ENCODE measurements at places on chromosomes 12 and 14.
A peak's percentile ranks its signal among the peaks of the same experiment; 100 is the strongest.

- DNase-seq = no peak
Measured at GRCh38 chr14:56885825-56886224, 75.5 kb upstream of the OTX2 start.

DNA sequence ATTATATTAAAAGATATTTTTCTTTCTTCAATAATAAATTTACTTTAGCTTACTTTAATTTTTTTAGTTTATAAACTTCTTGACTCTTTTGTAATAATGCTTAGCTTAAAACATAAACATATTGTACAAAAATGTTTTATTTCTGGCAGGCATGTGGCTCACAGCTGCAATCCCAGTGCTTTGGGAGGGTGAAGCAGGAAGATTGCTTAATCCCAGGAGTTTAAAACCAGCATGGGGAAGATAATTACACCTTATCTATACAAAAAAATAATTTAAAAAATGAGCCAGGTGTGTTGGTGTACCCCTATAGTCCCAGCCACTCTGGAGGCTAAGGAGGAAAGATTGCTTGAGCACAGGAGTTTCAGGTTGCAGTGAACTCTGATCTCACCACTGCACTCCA is 120.7 kb downstream of the GPHN start:
- no peak for DNase-seq

GRCh38 chr14:75342762-75343599 is 64.4 kb downstream of the FOS start:
- no peak for DNase-seq

GRCh38 chr12:95216711-95217376 is 423 bp downstream of the FGD6 start:
- no peak for DNase-seq

DNA sequence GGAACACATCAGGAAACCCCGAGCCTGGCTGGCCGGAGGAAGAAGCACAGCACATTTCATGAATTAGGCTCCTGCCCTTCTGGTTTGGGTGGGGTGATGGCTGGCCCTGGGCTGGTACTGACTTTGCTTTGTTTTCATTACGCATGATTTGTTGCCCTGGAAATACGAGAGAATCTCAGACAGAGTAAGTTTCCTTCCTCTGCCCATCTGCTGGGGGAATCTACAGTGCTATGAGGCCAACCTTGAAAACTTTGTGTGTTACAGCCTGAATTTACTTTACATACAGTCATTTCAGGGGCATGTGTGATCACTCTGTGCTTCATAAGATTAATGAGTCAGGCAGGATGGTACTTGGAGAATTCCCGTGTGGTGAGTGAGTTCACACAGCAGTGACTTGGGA is 20.5 kb upstream of the SLC5A8 start:
- DNase-seq = no peak

- no peak for DNase-seq
Measured at GRCh38 chr14:52706286-52706685, 714 bp upstream of the PSMC6 start.

- DNase-seq = peak; percentile 4
Measured at GRCh38 chr14:38078393-38078792, 129.3 kb upstream of the SSTR1 start.

GRCh38 chr12:78149459-78149858 is 318.8 kb downstream of the NAV3 start:
- peak; percentile 57 for DNase-seq

DNA sequence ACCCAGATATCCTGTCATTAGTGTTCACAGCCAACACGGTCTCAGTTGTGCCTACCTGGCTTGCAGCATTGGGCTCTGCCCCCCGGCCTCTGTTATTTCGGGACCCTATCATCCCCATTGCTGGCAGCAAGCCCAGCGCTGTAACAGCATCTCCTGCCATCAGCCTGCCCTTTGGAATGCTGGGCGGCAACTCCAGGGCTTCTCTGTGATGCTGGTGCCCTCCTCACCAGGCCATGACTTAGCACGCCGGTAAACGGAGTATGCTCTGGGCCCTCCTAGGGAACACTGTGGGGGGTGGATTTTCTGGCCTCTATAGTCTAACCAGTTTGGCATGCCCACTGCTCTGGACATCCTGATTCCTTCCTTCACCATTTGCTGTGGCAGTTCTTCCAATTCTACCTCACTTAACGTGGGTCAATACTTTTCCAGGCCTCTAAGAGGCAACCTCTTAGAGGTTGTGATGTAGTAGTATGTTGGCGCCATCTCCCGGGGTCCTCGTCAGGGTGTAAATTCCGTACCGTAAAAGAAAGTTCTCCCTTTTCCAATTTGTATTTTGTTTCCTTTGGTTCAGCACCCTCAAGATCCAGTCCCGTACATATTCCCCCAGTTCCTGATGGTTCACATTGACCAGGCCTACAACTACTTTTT is 80.0 kb downstream of the SINHCAF start:
- no peak for DNase-seq

GRCh38 chr14:97791906-97792305 is 994.7 kb downstream of the VRK1 start:
- no peak for DNase-seq

DNA sequence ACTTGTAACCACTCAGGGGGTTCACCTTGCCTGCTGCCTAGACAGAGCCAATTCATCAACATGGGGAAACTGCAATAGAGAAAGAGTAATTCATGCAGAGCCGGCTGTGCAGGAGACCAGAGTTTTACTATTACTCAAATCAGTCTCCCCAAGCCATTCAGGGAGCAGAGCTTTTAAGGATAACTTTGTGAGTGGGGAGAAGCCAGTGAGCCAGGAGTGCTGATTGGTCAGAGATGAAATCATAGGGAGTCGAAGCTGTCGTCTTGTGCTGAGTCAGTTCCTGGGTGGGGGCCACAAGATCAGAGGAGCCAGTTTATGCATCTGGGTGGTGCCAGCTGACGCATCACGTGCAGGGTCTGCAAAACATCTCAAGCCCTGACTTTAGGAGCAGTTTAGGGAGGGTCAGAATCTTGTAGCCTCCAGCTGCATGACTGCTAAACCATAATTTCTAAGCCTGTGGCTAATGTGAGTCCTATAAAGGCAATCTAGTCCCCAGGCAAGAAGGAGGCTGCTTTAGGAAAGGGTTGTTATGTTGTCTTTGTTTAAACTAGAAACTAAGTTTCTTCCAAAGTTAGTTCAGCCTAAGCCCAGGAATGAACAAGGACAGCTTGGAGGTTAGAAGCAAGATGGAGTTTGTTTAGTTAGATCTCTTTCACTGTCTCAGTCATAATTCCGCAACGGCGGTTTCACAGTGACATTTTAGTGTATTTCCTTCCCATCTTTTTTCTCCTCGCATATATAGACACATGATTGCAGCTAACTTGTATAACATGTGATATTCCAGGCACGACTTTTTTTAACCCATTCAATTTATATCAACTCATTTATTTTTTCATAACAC is 68.9 kb upstream of the NCOR2 start:
- DNase-seq = no peak

- no peak for DNase-seq
Measured at GRCh38 chr12:25051656-25052195, 102.8 kb upstream of the BCAT1 start.

GRCh38 chr14:89017417-89017816 is 193.0 kb downstream of the TTC8 start:
- no peak for DNase-seq

GRCh38 chr12:27143256-27144069 is 61.1 kb upstream of the C12orf71 start:
- no peak for DNase-seq

GRCh38 chr12:8950221-8950527 is 729 bp upstream of the M6PR start:
- DNase-seq = no peak

- no peak for DNase-seq
Measured at GRCh38 chr12:77130193-77130592, 64.8 kb upstream of the E2F7 start.

DNA sequence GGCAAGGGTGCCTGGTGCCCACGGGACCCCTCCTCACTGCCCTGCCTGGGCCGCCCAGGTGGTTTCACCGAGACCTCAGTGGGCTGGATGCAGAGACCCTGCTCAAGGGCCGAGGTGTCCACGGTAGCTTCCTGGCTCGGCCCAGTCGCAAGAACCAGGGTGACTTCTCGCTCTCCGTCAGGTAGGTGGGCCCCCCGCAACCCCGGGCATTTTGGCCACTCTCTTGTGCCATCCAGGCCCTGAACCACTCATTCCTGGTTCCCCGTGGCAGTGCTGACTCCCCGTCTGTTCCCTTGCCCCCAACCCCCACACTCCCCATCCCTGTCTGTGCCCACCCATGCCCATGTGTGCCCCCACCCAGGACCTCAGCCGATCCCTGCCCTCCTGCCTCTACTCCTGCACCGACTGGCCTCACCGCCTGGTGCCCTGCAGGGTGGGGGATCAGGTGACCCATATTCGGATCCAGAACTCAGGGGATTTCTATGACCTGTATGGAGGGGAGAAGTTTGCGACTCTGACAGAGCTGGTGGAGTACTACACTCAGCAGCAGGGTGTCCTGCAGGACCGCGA is 480 bp downstream of the PTPN6 start:
- no peak for DNase-seq

DNA sequence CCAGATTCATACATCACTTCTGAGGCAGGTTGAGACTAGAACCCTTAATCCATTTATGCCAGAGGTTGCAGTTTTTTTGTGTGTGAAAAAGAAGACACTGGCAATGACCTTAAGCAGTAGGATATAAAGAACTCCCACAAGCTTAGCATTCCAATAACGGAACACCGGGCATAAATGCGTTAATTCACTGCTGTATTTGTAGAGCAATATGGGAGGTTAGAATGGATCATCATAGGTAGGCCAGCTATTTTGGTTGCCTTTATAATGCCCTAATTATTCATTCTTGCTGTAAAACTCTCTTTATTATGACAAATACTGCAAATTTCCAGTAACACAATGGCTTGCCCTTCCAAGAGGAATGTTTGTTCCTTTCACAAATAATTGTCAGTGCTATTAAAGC is 322.7 kb downstream of the SOX5 start:
- no peak for DNase-seq

DNA sequence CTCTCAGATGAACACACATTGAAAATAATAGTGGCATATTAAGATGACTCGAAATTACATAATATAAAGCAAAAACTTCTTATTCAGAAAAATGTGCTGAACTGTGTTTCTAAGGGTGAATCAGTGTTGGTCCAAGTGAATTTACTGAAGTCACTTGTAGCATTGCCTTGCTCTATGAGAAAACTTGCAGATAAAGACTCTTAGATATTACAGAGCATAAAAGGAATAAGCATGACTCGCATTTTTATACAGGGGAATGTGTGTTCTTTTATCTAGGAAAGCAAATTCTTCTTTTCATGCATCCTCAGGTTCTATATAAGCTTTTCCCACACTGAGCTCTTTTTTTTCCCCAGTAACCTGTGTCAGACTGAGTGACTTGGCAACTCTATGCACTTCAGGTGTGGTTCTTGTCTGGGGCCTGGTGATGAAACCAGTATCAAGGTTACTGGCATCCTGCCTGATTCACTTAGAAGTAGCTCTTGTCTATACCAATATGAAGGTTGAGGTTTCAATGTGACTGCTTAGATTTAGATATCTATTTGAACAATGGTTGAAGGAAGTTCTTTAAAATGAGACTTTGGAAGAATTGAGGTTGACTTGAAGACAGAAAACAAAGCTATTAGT is 76.1 kb downstream of the OTOGL start:
- no peak for DNase-seq

- DNase-seq = no peak
Measured at GRCh38 chr14:41377932-41378331, 228.7 kb upstream of the LRFN5 start.

GRCh38 chr14:52011523-52011922 is 22.2 kb downstream of the RTRAF start:
- DNase-seq = no peak

DNA sequence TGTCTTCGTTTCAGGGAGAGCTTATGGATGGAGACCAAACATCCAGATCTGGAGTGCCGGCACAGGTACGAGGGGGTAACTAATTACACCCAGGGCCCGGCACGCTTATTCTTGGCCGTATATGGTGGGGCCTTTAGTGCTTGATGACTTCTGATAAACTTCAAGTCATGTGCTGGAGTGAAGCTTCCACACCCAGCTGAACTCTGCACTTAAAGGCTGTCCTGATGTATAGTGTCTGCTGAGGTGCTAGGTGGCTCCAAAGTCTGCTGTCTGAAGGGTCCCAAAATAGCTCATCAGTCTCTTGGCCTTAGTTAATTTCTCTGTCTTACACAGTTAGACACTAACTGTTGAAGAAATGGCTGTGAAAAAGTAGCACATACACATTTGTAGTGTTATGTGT is 17.9 kb downstream of the RNF34 start:
- DNase-seq = no peak

DNA sequence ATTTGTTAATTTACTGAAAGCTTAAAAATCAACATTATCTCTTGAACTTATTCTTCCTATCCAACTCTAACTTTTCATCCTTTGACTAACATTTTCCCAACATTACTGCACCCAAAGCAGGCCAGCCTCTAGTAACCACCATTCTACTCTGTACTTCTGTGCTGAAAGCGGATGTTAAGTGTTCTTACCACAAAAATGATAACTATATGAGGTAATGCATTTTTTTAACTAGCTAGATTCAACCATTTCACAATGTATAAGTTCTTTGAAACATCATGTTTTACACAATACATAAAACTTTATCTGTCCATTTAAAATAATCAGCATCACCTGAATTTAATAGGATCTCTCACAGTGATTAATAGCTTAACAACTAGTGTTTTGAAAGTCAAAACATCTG is 468.5 kb upstream of the MGAT4C start:
- DNase-seq = no peak

GRCh38 chr14:48814562-48814961 is 771.6 kb downstream of the RPS29 start:
- no peak for DNase-seq

- DNase-seq = no peak
Measured at GRCh38 chr12:106831699-106832098, 57.2 kb downstream of the RIC8B start.
